Stimulated activated effector memory CD8-positive, alpha-beta T cell treated with anti-CD3 and anti-CD28 coated beads, Interleukin-12 subunit alpha, Interleukin-12 subunit beta, amount 100 ng/mL, for 72 hours (primary cell): ENCODE measurements at places on chromosomes 2 and 18.

GRCh38 chr2:69637923-69638322 is 5.6 kb downstream of the AAK1 start:
- no peak for DNase-seq

GRCh38 chr18:76493213-76494161 is 1.6 kb downstream of the ZNF516 start:
- DNase-seq, result no peak

- no peak for DNase-seq
Observed at GRCh38 chr2:30184035-30184434, 37.2 kb downstream of the YPEL5 start.

- no peak for DNase-seq
Observed at GRCh38 chr2:161306919-161307318, 1.3 kb upstream of the PSMD14 start.

DNA sequence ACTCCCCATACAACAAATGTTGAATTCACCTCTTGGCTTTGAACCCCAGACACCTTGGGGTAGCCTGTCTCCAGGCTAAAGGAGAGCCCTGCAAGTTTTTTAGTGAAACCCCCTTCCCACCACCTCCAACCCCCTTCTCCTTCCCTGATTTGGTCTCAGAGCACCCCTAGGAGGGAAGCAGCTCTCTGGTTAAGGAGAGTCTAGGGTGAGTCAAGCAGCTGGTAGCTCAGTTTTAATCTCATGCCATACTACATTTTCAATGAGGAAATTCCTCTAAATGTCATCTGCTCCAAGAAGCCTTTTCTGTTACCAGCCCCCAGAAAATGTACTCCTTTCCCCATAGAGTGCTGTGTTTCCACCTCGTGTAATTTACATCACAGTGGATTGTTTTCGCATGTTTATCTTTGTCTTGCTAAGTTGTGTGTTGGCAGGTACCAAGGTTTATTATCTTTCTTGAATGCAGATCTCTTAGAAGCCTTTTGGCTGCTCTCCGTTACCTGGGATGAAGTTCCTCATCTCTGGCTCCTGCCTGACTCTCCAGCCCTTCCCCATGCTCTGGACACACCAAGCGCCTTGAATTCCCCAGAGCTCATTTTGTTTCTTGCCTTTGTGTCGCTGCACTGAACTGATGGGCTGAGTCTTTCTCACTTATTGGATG is 82.2 kb downstream of the ASAP2 start:
- no peak for DNase-seq

DNA sequence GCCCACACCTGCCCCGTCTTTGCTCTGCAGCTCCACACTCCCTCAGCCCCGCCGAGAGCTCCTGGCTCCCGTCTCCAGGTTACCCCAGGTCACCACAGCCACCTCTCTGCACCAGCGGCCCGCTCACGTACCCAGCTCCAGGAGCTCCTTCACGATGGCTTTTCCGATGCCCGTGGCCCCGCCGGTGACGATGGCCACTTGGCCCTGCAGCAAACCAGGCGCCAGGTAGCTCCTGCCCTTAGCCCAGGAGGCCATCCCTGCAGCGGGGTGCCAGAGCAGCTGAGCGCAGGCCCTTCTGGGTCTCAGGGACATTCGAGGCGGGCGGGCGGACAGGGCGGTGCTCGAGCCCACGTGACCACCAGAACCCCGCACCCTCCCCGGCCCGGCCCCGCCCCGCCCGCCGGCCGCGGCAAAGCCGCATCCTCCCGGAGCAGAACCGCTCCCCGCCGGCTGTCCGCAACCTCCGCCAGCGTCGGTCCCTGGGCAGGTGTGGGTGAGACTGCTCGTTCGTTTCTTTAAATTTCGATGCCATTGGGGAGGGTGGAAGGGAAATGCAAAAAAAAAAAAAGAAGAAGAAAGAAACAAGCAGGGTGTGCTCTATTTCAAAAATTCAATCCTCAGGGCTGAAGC is at the start of the genes PECR and TMEM169:
PECR (minus strand) TSS at position 323 of the 630 bp plus-strand sequence; CDS start at position 255, 68 bp downstream.
TMEM169 (plus strand) TSS at position 433 of the 630 bp plus-strand sequence. CDS start 14,045 bp downstream, outside the sequence.
- peak; percentile 60 for DNase-seq

DNA sequence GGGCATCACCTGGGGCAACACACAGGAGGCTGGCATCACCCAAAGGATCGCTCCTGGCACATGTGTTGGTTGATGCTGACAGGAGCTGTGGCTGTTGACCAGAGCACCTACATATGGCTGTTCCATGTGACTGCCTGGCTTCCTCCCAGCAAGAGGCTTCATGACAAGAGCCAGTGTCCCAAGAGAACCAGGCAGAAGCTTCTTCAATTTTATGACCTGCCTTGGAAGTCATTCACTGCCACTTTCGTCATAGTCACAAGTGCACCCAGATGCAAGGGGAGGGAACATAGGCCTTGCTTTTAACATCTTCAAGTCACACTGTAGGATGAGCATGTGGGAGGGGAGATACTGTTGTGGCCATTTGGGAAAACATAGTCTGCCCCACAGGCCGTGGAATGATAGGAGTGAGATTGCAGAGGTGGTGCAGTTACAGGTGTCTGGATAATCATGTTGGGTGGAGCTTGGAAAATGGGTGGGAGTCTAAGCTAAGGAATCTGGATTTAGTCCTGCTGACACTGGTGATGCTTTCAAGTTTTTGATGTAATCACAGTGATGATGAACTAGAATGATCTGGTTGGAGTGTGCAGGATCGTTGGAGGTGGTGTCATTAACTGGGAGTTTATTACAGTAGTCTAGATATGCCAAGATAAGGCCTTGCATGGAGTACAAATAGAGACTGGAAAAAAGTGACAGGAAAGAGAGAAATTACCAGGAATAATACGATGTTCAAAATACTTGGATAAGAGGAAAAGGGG is 107.0 kb downstream of the RAPGEF4 start:
- DNase-seq, result no peak

DNA sequence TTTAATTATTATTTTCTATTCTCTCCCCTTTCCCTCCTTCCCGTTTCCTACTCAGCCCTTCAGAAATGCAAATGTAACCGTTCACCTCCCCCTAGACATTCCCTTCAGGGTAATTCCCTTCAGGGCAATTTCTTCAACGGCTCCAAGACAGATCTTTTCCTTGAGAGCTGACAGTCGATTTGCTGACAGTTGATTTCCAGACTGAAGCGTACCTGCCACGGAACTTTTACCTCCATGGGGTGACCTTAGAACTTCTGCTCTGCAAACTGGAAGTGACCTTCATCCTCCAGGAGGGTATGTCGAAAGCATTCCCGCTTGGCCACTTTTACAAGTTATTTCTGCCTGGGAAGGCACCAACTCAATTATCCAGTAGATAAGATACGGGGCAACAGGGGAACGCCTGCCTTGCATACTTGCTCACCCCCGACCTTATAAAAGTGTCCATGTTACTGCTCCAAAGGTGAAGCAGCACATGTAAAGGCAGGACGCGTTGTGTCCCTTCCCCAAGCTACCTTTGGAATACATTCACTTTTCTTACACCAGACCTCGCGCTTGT is 18.5 kb downstream of the B3GNT7 start:
- DNase-seq, result no peak

- DNase-seq, result no peak
Observed at GRCh38 chr2:28333606-28334526, 58.8 kb upstream of the FOSL2 start.

DNA sequence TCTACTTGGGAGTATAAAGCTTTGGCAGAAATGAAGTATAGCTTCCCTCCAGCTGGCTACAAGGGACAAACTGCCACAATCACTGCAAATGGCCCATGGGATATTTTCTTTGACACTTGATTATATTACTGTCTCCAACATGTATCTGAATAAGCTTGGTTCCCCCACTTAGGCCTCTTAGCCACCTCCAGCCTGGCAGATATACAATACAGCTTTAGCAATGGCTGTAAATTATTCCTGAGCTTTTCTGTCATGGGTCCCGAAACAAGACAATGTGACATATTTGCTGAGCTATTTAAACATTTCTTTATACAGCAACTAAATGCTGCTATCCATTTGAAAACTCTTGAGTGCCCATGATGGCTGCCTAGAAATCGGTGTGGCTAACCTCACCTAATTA is 406.2 kb downstream of the SUCLG1 start:
- DNase-seq, result no peak

GRCh38 chr2:233418761-233419546 is 64.7 kb downstream of the DGKD start:
- DNase-seq, result no peak

DNA sequence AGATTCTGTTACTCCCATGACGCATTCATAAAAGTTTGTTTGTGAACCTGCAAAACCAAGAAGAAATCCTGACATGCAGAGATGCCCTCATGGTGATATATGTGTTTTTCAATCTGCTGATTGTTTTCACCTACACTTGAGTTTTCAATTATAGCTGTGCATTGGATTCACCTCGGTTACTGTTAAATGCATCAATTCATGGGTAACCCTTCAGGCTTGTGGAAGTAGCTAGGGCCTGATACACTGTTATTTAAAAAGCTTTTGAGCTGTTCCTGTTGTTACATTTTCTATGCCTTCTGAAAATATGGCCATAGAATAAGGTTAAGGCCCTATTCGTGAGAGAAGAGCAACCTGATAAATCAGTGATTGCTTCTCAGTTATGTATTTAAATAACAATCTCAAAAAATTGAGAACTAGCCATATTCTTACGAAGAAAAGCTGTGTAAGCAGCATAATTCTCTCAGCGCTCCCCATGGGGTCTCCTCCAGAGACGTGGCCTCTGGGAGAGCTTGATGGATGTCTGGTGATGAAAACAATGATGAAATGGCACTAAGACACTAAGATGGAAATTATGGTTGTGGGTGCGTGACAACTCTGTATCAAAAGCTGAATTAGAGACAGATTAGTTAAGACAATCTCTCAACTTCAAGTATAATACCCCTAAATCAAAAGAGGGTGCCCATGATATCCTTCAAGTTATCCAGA is 60.5 kb downstream of the RIT2 start:
- DNase-seq, result no peak

DNA sequence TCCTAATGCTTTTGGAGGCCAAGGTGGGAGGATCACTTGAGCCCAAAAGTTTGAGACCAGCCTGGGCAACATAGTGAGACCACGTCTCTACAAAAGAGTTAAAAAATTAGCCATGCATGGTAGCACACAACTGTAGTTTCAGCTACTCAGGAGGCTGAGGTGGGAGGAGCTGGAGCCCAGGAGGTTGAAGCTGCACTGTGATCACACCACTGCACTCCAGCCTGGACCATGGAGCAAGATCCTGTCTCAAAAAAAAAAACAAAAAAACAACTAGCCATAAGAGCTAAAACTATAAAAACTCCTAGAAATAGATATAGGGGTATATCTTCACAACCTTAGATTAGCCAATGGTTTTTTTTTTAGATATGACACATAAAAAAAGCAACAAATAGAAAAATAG is 16.9 kb upstream of the COL6A3 start:
- no peak for DNase-seq

DNA sequence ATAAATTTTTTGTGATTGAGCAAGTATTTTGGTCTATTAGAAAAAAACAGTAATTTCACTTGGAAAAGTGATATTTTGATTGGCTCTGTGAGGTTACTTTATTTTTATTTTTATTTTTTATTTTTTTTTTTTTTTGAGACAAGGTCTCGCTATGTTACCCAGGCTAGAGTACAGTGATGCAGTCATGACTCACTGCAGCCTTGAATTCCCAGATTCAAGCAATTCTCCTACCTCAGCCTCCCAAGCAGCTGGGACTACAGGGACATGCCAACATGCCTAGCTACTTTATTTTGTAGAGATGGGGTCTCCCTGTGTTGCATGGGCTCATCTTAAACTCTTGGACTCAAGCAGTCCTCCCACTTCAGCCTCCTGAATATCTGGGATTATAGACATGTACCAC is 60.9 kb upstream of the MGAT5 start:
- no peak for DNase-seq

DNA sequence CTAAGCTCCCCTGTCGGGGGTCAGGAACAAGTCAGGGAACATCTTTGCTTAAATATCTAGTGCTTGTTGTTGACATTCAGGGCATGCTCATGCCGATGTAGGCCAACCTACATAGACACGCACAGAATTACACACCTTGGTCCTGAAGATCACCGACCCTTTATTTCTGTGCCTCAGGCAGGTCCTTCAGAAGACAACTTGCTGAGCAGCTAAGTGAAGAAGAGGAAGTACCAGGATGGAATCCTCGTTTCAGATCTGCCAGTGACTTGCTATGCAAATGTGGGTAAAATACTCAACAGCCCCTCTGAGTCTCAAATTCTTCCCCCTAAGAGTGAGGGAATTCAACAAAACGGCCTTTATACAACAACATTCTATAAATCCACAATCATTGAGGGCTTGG is 494.7 kb downstream of the BCL11A start:
- no peak for DNase-seq

- no peak for DNase-seq
Observed at GRCh38 chr18:76370201-76370600, 124.8 kb downstream of the ZNF516 start.
